Activated naive CD4-positive, alpha-beta T cell treated with anti-CD3 and anti-CD28 coated beads for 36 hours (primary cell): ENCODE measurements at places on chromosomes 12 and 14.
A peak's percentile ranks its signal among the peaks of the same experiment; 100 is the strongest.

- no peak for DNase-seq
Observed at GRCh38 chr12:32970465-32971110, 74.0 kb upstream of the PKP2 start.

- no peak for DNase-seq
Observed at GRCh38 chr12:66047411-66048021, 83.0 kb downstream of the LLPH start.

GRCh38 chr12:2019126-2019525, 14.9 kb upstream of the DCP1B start:
- DNase-seq = no peak

DNA sequence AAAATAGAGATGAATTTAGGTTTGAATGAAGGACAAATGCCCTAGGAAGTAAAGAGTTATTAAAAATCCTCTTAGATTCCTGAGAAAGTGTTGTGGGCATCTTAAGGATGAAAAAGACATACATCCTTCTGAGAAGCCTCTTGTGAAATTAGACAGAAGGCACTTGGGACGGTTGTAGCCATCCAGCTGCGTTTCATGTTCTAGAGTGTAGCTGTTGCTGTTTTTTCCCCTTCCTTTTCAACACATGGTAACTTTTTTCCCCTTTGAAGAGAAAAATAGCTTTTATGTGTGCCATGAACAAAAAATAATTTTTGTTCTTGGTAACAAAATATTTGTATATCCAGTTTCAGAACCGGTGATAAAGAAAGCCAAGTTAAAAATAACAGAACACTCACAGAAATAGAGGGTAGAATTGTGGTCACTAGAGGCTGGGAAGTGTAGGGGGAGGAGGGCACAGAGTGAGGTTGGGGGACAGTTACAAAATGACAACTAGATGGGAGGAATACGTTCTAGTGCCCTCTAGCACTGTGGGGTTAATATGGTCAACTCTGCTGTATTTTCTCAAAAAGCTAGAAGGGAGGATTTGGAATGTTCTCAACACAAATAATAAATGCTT, 58.4 kb downstream of the PTHLH start:
- no peak for DNase-seq

DNA sequence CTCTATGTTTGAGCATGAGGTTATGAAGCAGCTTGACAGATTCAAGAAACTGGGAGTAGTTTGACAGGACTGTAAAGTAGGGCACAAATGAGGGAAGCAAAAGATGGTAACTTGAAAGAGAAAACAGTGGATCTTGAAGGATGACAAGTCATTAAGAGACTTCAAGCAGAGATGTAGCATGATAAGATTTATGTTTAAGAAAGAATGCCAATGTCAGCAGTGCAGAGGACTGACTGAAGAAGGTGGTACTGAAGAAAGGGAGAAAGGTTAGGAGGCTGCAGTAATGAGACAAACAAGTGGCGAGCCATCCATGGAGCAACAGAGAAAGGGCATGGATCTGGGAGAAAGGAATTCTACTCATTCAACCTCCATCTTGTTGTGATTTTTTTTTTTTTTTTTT, 120.2 kb upstream of the RAP1B start:
- no peak for DNase-seq

DNA sequence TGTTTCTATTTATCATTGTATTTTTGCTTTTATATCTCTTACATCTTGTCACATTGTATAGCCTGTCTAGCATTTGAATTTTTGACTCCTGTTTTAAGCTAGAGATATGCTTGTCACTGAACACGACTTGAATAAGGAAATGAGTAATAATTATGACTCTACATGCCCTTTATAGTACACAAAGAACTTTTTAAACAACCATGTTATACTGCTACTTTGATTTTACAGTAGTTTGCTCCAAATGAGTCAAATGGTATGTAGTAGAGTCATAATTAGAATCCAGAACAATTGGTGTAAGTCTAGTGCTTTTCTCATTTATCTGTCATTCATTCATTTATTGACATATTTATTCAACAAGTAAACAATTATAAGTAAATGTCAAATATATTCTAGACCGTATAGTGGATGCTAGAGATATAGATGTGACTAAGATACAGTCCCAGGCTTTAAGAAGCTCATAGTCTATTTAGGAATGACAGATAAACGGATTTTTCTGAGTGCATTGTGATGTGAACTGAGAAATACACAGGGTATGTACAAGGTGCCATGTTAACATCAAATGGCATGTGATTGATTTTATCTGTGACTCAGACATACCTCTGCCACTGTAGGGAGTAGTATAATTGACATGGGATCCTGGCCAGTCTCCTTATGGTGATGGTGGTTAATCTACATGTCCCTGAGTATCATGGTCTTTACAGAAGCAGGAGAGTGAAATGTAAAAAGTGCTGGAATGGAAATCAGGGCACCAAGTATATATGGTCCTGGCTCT, 799.7 kb downstream of the DIO2 start:
- no peak for DNase-seq

GRCh38 chr12:25435431-25435830, 117.7 kb downstream of the LMNTD1 start:
- no peak for DNase-seq

GRCh38 chr12:61891632-61892031, 368.6 kb upstream of the USP15 start:
- no peak for DNase-seq

- DNase-seq = no peak
Observed at GRCh38 chr14:58690801-58691516, 53.2 kb downstream of the DACT1 start.

DNA sequence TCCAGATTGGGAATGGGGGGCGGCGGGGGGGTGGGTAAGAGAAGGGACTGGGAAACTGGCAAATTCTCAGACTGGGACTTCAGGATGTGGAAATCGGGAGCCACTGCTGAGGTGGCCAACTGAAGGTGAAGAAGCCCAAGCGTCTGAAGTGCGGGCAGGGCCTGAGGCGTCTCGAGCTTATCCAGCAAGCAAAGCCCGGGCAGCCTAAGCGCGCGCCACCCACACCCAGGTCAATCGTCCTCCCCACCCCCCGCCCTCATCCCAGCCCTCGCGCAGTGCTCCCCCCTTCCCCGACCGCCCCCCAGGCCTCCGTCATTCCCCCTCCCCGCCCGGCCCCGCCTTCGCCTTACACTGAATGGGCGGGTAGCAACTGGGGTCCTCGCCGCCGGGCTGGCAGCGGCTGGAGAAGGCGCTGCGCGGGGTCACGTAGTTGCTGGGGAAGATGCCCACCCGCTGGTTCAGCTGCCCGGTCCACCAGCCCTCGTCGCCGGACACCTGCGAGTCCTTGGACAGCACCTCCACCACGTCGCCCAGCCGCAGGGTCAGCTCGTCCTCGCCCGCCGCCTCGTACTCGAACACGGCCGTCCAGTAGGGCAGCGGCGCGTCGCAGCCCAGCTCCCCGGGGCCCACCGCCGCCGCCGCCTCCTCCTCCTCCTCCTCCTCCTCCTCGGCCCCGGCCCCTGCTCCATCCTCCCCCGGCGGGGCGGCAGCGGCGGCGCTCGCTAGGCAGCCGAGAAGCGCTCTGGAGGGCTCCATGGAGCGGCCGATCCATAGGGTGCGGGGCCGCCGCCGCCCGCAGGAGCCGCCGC, 693 bp downstream of the MAP3K9 start:
- DNase-seq = peak; percentile 24

GRCh38 chr12:70722584-70723343, 85.5 kb upstream of the PTPRB start:
- DNase-seq = peak; percentile 7

GRCh38 chr14:52463375-52463774, 88.9 kb downstream of the TXNDC16 start:
- DNase-seq = no peak

GRCh38 chr12:120225852-120226640, 25.1 kb upstream of the RPLP0 start:
- DNase-seq = peak; percentile 34

- DNase-seq = no peak
Observed at GRCh38 chr12:87870493-87871460, 158.4 kb downstream of the C12orf50 start.

GRCh38 chr14:56170028-56170427, 51.8 kb downstream of the PELI2 start:
- DNase-seq = no peak

DNA sequence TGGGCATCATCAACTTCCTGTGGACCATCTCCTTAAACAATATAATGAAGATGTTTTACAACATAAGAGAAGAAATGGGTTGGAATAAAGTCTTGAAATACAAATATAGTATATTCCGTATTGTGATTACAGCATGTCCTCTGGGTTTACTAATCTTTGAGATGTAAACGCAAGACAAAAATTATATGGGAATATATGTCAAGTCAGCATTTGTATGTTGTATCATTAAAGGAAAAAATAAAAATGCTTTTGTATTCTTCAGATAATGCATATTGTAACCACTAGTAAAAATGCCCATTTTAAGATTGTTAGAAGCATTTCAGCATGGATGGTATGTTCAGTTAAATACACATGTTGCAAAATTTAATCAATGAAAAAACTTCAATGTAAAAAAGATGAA, 893.3 kb downstream of the FLRT2 start:
- no peak for DNase-seq

GRCh38 chr14:92582706-92583452, 69.3 kb downstream of the RIN3 start:
- DNase-seq = peak; percentile 58

- DNase-seq = peak; percentile 93
Observed at GRCh38 chr12:120528861-120529525, at the start of gene COQ5. Gene COQ5, minus strand, starts transcription at chr12:120529158. Its CDS starts 17 bp downstream, at chr12:120529141.

DNA sequence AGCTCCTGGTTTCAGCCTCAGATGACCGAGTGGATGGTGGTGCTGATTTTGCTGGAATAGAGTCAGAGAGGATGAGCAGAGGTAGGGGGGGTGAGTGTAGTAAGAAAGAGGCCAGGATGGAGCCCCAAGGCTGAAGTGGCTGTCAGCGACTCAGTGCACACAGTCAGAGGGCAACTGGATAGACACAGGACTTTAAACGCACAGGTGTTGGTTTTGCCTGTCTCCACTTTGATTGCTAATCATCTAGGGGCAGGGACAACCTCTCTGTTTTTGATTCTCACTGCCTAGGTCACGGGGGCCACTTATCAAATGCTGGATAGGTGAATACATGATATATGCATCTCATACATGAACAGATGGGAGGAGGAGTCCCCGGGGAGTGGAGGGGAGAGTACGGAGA, 99.5 kb downstream of the EGLN3 start:
- DNase-seq = no peak

DNA sequence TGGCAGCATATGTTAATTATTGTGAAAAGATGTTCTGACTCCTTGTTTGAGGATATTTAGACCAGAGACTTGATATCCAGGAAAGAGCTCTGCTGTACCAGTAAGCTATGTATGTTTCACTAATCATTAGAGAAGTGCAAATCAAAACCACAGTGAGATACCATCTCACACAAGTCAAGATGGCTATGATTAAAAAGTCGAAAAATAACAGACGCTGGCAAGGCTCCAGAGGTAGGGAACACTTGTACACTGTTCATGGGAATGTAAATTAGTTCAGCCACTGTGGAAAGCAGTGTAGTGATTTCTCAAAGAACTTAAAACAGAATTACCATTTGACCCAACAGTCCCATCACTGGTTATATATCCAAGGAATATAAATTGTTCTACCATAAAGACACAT, 171.6 kb downstream of the DPY19L2 start:
- DNase-seq = no peak

GRCh38 chr14:102479777-102480176, 29.8 kb downstream of the ANKRD9 start:
- DNase-seq = no peak

DNA sequence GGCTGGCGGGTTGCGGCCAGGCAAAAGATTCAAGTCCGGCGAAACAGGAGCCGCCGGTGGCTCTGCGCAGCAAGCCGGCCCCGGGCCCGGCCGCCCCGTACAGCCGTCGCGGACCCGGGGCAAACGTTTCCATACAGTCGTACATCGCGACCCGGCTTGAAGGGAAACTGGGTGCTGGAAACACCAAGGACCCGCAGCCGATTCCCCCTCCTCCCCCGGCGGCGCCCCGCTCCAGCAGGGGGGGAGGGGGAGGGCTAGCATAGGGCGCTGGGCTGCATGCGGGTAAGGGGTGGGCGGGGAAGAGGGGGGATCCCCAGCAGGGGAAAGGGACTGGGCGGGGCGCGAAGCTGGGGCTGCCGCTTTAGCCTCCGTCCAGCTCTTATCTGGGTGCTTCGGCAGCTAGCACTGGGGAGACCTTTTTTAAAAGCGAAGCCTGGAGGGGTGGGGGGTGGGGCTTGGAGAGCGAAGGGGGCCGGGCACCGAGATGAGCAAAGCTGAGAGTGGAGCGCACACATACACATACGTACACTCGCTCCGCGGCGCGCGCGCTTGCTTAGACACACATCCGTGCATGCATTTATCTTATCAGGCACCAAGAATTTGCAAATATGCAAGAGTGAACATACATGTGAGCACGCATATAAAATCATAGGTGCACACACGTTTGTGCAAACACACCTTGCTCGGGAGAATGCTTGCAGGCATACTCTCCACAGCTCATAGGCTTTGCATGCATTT, 11.9 kb downstream of the RARG start:
- DNase-seq = peak; percentile 81

DNA sequence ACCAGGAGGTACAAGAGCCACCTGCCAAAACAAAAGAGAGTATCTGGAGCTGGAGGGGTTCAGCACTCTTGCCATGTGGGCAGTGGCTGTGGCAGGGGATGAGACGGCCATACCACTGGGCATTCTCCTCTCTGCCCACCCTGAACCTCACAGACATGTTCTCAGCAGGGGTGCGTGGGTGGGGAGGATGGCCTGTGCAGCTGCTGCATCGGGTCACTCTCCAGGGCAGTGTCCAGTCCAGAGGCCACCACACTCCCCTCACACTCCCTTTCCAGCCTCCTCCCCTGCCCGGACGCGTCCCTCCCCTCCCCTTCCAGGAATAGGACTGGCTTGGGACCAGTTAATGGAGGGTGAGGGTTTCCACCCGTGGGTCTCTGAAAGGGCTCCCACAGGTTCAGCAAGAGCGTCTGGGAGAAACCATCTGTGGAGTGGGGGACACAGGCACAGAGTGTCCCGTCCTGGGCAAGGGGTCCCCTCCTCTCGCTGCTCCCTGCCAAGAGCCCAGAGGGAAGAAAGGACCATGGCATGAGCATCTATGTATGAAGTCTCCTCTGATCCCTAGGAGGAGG, 501 bp downstream of the C1R start:
- DNase-seq = no peak

DNA sequence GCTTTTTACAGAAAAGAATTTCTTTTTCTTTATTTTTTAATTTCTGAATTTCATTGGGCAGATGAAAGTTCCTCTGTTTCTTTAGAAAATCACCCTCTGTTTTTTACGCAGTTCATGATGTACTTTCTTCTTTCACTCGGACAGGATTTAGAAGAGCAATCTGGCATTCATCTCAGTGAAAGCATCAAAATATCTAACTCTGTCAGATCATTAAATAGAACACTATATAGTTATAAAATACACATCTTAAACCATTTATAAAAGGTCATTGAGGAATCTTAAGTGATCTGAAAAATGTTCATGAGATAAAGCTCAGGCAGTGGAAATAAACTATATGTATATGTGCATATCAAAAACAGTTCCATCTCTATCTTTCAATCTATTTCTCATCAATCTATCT, 3.9 kb downstream of the IFNG-AS1 start:
- no peak for DNase-seq

- DNase-seq = peak; percentile 15
Observed at GRCh38 chr12:106345746-106346145, 11.8 kb upstream of the POLR3B start.
